GM23338 (cell line): ENCODE measurements at places on chromosomes 5 and 9. TPM values are rescaled to one million over a fixed set of nuclear protein-coding genes. Genes with fewer than 3 reads are reported as not detected.
A peak's percentile ranks its signal among the peaks of the same experiment; 100 is the strongest.

GRCh38 chr5:179827680-179828079 is 7.0 kb downstream of the SQSTM1 start:
- peak; percentile 41 for DNase-seq

- no peak for DNase-seq
Measured at GRCh38 chr9:83238871-83239640, 176.1 kb upstream of the RASEF start.

Gene ANKRD34B
- 1.5 and 2.9 TPM in 2 replicates for total RNA-seq

Gene CREBRF
- total RNA-seq = 3.3 and 3.5 TPM in 2 replicates

GRCh38 chr5:179612577-179613459 is 10.7 kb downstream of the HNRNPH1 start:
- DNase-seq = no peak

DNA sequence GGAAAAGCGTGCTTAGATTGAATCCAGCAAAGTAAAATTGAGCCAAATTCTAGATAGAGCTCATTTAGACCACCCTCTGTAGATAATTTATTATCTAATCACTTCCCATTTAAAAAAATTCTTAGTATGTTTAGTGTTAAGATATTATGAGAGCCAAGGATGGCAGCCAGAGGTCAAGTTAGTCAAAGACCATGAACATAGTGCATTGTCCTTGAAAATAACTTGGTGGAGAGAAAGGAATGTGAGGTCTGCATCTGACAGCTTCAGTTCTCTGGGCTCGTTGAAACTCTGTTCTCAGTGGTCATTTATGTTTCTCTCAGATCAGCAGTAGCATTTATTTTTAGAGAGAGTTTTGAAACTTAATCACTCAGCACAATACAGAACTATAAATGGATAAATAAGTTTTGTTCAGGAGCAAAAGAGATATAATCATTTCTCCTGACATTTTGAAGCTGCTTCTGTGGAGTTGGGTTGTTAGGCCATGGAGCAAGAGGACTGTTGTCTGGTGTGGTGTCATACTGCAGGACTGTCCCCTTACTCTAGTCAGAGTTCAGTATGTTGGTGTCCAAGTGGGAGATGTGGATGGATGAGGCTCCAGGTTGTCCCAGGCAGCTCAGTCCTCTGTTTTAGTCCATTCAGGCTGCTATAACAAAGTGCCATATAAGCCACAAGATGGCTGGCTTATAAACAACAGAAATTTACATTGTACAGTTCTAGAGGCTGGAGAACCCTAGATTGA is 337.7 kb downstream of the FBXL7 start:
- no peak for DNase-seq

GRCh38 chr5:159864885-159865691 is 51.2 kb upstream of the ADRA1B start:
- no peak for DNase-seq

Gene NEUROG1
- not detected in 2 replicates for total RNA-seq

Gene AMBP
- total RNA-seq = 1.3 and 4.0 TPM in 2 replicates

- no peak for DNase-seq
Measured at GRCh38 chr9:86407022-86407421, 52.8 kb upstream of the TUT7 start.

Gene SYNPO
- 1.3 and 3.0 TPM in 2 replicates for total RNA-seq

- DNase-seq = no peak
Measured at GRCh38 chr5:176535101-176535663, 2.0 kb downstream of the RNF44 start.

Gene PRSS3
- total RNA-seq = 2.5 and 4.2 TPM in 2 replicates

DNA sequence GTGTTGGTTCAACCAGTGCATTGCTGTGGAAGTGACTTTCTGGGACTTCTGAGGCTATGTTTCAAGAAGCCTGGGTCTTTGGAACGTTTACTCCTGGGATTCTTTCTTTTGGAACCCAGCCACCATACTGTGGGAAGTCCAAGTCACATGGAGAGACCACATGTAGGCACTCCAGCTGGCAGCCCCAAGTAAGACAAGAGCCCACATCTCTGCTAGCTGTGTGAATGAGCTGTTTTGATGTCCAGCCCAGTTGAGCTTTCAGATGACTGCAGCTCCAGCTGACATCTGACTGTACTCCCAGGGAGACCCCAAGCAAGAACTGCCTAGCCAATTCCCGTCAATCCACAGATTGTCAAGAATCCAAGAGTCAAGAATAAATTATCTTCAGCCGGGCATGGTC is 60.1 kb upstream of the SPATA31D4 start:
- DNase-seq = no peak

Gene ZNF782
- total RNA-seq = 5.0 and 6.7 TPM in 2 replicates

GRCh38 chr9:83327323-83327722 is 210.9 kb downstream of the FRMD3 start:
- peak; percentile 17 for DNase-seq

- DNase-seq = no peak
Measured at GRCh38 chr5:154215571-154216325, 25.2 kb downstream of the GALNT10 start.

Gene ANKRD31
- 0.16 and 0.59 TPM in 2 replicates for total RNA-seq

DNA sequence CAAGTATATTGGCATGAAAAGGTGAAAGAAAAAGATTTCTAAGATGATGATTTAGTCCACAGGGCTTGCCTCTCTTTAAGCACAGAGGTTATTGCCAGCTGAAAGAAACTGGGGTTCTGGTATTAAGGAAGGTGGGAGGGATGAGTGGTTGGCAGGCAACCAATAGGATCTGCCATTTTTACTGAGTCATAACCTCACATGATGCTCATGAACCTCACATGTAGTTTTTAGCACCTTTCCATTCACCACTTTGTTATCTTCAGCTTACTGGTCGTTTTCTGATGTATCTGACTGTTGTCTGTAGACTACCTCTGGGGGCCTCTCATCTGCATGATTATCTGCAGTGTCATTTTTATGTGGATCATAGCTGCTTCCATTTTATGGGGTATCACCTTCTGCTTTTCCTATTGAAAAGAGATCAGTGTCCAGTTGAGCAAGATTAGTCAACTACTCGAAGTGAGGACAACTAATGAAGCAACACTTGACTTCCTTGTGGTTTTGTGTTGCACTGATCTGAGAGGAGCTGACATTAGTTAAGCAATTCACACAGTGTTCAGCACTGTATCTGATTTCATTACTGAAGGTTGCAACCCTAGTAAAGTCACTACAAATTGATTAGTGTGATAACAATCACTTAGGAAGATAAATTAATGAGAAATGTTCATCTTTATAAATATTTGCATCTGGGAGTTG is 186.3 kb downstream of the SGCD start:
- DNase-seq = no peak

Gene FOXD1
- 0.12 and 0.42 TPM in 2 replicates for total RNA-seq

DNA sequence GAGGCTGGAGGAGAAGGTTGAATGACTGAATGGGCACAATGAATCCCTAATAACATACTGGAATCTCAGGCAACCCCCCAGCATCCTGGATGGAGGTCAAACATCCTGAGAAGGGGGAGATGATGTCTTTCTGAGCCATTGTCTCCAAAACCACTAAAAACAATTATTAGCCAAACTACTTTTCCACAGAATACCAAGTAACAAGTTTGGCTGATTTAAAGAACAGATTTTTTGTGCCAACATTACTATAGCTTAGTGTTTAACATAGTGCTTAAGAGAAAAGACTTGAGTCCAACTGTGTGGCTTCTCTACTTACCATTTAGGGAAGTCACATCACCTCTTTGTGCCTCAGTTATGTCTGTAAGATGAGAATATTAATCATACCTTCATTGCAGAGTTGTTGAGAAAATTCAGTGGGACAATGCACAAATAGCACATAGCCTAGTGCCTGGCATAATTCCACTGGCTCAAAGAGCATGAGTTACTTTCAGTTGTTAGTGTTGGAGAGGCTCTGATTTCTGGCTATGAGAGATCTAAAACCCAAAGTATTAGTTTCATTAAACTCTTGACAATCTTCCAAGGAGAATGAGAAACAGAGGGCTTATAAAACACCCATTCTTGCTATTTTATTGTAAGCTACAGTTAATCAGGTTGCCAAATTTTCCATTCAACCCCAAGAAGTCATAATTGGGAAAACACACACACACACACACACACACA is 111.3 kb upstream of the NR3C1 start:
- no peak for DNase-seq

- DNase-seq = no peak
Measured at GRCh38 chr5:126965061-126965475, 65.3 kb downstream of the MARCHF3 start.

GRCh38 chr5:178234750-178235587 is 2.4 kb upstream of the PHYKPL start:
- DNase-seq = peak; percentile 91

DNA sequence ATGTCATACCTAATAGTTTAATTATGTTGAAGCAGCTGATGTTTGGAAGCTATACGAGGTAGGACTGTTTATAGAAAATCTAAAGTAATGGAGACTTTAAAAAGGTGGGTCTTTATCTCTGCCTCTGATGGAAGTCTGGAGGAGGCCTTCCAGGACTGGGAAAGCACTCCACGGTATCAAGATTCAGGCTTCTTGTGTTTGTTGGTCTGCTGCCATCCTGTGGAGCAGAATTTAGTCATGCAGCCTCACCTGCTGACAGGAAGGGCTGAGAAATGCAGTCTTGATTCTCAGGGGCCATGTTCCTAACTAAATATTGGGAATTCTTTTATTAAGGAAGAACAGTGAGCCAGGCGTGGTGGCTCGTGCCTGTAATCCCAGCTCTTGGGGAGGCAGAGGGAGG is 15.9 kb downstream of the SPDL1 start:
- DNase-seq = no peak

- no peak for DNase-seq
Measured at GRCh38 chr5:172636279-172637050, 4.6 kb upstream of the NEURL1B start.

- no peak for DNase-seq
Measured at GRCh38 chr5:90955001-90955635, 396.5 kb downstream of the ADGRV1 start.

GRCh38 chr5:82991678-82992323 is 85.4 kb downstream of the TMEM167A start:
- DNase-seq = no peak

- DNase-seq = peak; percentile 75
Measured at GRCh38 chr5:10607023-10607665, 43.3 kb downstream of the ANKRD33B start.

Gene REEP2
- 23.0 and 29.8 TPM in 2 replicates for total RNA-seq

DNA sequence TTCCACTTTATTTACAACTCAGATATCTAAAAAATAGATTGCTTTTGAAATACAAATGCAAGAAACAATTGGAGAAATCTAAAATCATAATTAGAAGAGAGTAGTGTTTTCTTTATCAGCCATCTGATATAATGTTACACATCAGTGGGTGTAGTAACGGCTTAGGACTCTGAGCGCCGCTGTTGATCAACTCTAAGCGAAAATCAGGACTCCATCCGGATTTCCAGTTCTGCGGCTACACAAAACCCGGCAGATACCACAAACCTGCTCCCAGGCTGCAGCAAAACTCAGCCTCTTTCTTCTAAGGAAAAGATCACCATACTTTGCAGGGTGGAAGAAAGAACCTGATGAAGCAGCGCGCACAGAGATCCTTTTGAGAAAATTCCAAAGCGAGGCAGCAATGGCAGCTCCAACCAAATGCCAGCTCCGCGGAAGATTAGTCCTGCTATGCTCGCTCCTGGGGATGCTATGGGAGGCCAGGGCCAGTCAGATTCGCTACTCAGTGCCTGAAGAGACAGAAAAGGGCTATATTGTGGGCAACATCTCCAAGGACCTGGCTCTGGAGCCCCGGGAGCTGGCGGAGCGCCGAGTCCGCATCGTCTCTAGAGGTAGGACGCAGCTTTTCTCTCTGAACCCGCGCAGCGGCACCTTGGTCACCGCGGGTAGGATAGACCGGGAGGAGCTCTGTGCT is at the start of gene PCDHGA9:
Gene PCDHGA9, plus strand, starts transcription at position 226 of the 691 bp plus-strand sequence. Its CDS starts 175 bp downstream, at position 401.
- peak; percentile 60 for DNase-seq

GRCh38 chr9:90741036-90741435 is 60.6 kb upstream of the SYK start:
- DNase-seq = no peak

DNA sequence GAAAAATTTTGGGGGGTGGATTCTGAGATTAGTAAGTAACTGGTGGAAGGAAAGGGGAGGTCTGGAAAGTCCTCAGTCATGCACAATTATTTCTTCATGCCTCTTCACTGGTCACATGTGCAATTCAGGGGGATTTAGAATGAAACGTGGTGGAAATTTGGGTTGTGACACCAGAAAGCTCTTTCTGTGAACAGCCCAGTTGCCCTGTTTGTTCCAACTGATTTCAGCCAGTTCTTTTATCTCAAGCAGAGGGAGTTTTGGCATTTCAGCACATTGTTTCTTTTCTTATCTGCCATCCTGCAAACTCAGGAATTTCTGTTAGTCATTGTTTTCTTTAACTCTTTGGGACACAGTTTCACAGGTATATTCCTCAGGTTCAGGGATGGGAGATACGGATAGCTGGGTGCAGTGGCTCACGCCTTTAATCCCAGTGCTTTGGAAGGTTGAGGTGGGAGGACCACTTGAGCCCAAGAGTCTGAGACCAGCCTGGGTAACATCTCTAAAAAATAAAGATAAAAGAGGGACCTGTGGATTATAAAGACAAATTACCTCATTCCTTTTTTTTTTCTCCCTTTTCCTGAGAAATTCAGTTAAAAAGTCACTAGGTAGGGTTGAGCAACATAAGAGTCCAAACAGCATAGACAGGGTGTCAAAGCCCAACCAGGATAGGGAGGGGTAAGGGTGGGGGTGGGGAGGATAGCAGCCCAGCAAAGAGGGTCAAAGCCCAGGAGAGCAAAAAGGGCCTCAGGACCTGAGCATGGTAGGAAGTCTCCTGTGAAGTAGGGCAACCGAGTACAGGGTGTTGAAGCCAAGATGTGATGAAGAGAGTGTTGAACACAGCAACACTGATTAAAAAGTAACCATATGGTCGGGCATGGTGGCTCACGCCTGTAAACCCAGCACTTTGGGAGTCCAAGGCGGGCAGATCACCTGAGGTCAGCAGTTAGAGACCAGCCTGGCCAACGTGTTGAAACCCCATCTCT is 5.4 kb upstream of the B4GALT1 start:
- no peak for DNase-seq

DNA sequence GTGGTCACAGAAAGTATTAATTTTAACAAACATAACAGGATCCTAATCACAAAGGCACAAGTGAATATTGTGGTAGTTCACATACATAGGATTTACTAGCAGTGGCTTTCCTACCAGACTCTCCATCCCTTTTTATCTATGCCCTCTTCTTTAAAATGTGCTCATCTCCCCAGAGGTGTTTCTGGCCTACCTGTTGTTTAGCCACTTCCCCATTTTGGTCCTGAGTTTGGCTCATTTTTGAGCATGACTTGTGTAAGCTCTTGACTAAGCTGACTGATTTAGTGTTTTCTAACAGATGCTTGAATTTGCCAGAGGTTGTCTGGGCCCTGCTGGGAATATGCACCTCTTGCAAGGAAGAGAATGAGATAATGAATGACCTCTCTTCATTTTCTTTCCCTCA is 517.7 kb upstream of the CLINT1 start:
- DNase-seq = no peak

- DNase-seq = peak; percentile 41
Measured at GRCh38 chr5:152642880-152643279, 237.8 kb upstream of the NMUR2 start.

Gene SLC6A19
- total RNA-seq = not detected in 2 replicates

GRCh38 chr5:34031117-34031516 is 11.9 kb downstream of the C1QTNF3 start:
- DNase-seq = no peak

Gene PTPDC1
- total RNA-seq = 10.0 and 10.6 TPM in 2 replicates
